ENCODE measurements at places on chromosomes 16 and 17. TPM values are rescaled to one million over a fixed set of nuclear protein-coding genes. Genes with fewer than 3 reads are reported as not detected.

NPIPB9 gene
- not detected for total RNA-seq

KRTAP9-4 gene
- total RNA-seq = not detected

IKZF3 gene
- 1.3 TPM for total RNA-seq

HP gene
- total RNA-seq = 63.2 TPM

DNA sequence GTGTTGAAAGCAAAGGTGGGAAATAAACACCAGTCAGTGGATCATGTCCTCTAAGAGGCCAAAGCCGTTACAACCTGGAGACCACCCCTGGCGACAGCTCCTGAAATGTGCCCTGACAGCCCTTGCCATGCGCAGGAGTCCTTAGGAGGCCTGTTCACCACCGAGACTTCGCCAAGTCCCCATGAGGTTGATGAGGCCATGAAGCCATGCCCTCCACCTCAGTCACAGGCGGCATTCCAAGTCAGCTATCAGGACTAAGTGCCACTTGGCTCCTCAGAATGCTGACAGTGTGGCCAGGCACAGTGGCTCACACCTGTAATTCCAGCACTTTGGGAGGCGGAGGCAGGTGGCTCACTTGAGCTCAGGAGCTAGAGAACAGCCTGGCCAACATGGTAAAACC, 27.1 kb downstream of the ADAM11 start:
- no peak for DNase-seq

DNA sequence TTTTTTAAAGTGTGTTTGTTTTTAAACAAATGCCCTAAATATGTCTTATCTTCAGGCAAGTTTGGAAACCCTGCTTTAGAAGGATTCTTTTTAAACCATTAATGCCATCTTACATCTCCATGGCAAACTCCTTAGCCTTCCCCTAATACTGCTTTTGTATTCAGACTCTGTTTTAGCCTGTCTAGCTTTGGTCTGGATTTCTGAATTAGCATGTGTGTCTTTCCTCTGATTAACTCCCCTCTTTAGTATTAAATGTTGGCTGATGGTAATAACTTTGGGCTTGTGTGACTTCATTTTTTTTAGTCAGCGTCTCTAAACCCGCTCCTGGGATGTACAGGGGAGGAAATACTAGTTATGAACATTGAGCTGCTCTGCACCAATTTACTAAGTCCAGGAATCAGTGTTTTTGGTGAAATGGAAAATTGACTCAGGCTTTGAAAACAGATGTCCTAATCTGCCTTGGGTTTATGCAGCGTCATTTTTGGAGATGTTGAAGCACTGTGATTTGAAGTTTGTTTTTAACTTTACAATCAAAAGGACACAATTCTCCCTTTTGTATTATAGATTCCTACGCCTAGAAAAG, 22.2 kb downstream of the WIPF2 start:
- DNase-seq = no peak

DNA sequence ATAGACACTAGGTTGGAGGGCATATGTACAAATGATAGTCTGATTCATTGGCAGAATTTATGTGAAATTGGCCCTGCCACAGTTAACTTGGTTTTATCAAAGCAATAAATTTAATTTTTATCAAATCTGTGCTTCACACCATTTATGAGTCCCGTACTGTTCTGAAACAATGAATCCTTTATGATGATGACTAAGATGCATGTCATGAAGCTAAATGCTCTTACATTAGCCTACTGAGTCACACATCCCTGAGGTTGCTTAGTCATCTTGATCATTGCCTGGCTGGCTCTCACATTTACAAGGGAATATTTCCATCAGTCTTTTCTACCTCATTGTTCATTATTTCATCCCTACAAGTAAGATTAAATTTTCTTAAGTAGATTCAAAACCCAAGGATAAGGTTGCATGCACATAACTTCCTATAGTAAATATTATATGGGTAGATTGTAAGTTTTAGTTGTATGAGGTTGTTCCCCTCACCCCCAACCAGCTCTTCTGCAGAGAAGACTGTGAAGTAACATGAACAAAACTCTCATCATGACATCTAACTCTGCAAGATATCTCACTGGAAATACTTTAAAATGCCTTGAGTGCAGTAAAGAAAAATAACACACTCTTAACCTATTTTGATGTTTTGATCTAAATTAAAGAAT, 170.7 kb downstream of the CYB561 start:
- DNase-seq = no peak

DNA sequence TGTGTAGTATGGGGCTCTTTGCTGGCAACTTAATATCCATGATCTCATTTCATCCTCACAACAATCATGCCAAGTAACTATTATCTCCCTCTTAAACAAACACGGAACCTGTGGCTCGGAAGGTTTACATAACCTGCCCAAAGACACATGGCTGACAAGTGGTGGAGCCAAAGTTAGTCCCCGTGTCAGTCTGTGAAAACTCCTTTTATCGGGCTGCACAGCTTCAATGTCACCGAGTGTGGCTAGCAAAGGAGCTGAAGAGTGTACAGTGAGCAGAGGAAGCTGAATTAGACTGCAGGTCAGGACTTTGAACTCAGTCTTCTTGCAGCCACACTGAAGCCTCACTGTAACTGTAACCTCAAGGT, 80.3 kb downstream of the PARN start:
- DNase-seq = no peak

- no peak for DNase-seq
Measured at GRCh38 chr17:64683796-64684195, 21.7 kb upstream of the SMURF2 start.

GRCh38 chr17:73465130-73465952, 153.5 kb upstream of the CDC42EP4 start:
- no peak for DNase-seq
